Glomerular endothelial cell (primary cell): ENCODE measurements at places on chromosomes 13 and 19.
A peak's percentile ranks its signal among the peaks of the same experiment; 100 is the strongest.

GRCh38 chr19:51789061-51789795, 5.7 kb upstream of the FPR3 start:
- no peak for DNase-seq

DNA sequence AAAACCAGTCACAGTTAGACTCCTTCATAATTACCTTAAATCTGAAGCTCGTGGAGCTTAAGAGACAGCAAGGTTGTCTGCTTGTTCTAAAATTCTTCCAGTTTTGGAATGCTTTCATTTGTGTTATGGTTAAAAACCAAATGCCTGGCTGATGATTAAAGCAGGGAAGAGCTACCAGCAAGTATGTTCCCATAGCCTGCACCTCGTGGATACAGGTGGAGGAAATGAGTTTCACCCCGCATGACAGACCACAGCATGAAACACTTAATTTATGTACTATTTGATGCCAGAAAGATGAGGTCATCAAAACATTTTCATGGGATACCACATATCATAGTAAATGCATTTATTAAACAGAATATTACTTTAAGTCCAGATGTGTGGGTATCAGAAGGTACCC, 416 bp upstream of the DOCK9 start:
- peak; percentile 76 for DNase-seq

GRCh38 chr13:65488606-65489005, 1741.5 kb downstream of the PCDH9 start:
- DNase-seq, result no peak

DNA sequence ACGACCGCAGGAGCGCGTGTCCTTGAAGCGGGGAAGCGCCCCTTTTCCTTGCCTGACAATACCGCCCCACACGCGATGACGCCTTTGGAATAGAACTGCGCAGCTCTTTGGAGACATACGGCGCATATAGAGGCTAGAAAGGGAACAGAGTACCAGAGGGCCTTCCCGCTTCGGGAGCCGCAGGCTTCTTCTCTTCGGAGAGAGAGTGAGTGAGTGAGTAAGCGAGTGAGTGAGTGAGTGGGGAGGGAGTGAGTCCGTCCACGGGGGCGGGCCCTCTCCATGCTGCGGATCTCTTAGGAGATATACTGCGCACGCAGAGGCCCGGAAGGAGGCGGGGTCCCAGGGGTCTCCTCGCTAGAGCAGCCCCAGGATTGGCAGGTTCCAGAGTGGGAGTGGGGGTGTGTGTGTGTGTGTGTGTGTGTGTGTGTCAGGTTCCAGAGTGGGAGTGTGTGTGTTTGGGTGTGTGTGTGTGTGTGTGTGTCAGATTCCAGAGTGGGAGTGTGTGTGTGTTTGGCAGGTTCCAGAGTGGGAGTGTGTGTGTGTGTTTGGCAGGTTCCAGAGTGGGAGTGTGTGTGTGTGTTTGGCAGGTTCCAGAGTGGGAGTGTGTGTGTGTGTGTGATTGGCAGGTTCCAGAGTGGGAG, 97.0 kb downstream of the INSR start:
- DNase-seq, result peak; percentile 44

DNA sequence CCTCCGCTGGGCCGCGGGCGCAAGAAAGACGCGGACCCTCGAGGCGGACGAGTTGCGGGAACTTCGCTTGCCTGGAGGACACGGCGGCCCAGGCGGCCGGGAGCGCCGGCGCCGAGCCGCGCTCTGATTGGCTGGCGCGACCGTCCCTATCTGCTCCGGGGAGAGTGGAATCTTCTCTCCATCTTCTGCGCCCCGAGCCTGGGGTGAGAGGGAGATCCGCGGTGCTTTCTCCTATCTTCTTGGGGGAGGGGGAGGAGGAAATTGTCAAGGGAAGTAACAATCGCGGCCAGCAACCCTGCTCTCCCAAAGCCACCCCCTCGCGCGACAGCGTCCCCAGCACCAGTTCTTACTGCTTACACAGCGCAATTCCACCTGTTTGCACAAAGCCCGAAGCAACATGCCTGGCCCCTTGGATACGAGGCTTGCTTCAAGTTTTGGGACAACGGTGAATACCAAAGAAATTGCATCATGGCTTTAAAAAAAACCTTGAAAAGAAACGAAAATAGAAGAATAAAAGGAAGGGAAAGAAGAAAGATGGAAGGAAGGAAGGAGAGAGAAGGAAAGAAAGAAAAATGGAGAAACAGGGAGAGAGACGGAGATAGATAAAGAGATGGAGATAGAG, 4.8 kb downstream of the SOX21 start:
- no peak for DNase-seq

GRCh38 chr13:101567841-101568240, 115.4 kb downstream of the ITGBL1 start:
- DNase-seq, result no peak
